ENCODE measurements at places on chromosomes 12 and 14. TPM values are rescaled to one million over a fixed set of nuclear protein-coding genes. Genes with fewer than 3 reads are reported as not detected.

DNA sequence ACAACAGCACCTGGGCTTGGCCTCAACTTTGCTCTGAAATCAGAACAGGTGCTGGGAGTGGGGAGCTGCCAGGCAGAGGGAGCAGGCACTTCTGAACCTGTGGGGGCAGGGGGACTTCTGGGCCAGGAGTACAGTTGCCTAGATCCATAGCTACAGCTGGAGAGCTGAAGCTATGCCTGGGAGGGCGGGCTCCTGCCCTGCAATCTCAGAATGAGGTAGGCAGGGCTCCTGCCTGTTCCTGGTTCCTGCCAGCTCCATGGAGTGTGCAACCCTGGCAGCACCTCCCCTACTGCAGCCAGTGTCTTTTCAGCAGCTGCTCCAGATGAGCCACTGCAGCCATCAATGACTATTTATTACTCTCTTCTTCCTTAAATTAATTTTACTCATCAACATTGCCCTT lies 62.1 kb upstream of the NAV3 start:
- no peaks in the 10 kb centered on the region for H3K27me3 ChIP-seq
- no peaks in the 10 kb centered on the region for H3K4me1 ChIP-seq
- no peak for DNase-seq
- H3K4me3 ChIP-seq = no peak overlapping the region
- no peaks in the 10 kb centered on the region for H3K36me3 ChIP-seq
- no peak overlapping the region for H3K27ac ChIP-seq

DBX2 gene
- not detected for total RNA-seq

LUM gene
- not detected for total RNA-seq

SLC5A8 gene
- total RNA-seq = not detected

PZP gene
- not detected for total RNA-seq

CIDEB gene
- 44.2 TPM for total RNA-seq

DNA sequence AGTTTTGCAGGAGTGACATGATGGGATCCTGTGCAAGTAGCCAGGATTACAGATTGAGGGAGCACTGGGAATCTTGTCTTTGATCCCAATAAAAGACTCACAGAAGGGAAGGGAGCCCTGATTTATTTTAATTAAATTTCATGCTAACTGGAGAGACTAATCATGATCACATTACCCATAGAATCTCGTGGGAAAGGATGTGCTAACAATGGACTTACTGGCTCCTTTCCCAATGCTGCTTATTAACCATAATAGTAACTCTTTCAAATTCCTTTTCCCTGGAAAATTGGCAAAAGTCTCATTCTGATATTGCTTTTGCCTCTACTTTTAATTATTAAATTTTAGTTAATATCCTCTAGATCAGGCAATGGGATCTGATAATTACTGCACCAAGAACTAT lies 174.8 kb upstream of the AVPR1A start:
- DNase-seq = no peak
- H3K36me3 ChIP-seq = no peaks in the 10 kb centered on the region
- no peak overlapping the region for H3K4me3 ChIP-seq
- no peak overlapping the region for H3K27ac ChIP-seq
- no peaks in the 10 kb centered on the region for H3K4me1 ChIP-seq

- H3K27me3 ChIP-seq = no peaks in the 10 kb centered on the region
- no peak for DNase-seq
- H3K27ac ChIP-seq = no peak overlapping the region
- peaks cover 10% of the 10 kb centered on the region for H3K36me3 ChIP-seq
Measured at GRCh38 chr14:96519970-96520369, 17.8 kb downstream of the PAPOLA start.

DNA sequence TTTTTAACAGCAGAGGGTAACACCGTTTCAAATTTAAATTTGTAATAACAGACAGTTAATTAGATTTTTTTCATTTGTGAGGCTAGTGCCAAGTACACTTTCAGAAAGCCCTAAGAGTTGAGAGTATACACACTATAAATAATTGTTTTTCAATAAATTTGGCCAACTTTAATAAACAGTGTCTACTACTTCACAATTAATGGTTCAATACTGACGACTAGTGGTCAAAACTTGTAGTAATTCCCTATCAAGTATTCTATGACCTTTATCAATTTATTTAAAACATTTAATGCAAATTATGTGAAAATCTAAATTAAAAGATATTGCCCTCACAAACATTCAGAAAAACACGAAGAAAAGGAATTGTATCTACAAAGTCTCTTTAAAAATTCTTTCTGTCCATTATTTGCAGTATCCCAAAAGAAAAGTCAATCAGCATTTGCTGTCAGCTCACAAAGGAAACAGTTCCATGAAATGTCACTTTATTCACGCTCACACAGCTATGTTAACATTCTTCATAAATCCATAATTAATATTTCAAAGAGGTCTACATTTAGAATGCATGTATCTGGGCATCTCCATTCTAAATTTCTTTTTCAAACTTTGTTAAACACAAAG lies 91.2 kb downstream of the CEP128 start:
- H3K4me1 ChIP-seq = no peaks in the 10 kb centered on the region
- peaks cover 3% of the 10 kb centered on the region for H3K36me3 ChIP-seq
- no peak overlapping the region for H3K27ac ChIP-seq
- no peaks in the 10 kb centered on the region for H3K27me3 ChIP-seq

DNA sequence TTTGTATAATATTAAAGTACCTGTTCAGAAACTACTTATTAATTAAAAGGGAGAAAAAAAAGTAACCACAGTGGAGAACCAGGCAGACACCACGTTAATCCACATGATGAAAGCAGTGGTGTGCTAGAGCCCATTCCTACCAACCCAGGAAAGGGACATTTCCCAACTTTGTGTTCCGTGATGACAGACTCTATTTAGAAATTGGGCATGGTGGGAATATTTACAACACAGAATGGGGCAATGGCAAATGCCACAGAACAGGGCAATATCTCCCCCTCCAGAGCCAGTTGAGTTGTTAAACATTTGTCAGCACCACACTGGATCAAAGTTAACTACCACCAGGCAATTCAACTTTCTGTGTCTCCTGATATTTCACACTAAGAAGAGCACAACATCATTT lies 1.2 kb upstream of the HIGD1C start:
- H3K4me1 ChIP-seq = no peaks in the 10 kb centered on the region
- no peak overlapping the region for H3K4me3 ChIP-seq
- no peak overlapping the region for H3K27ac ChIP-seq
- H3K36me3 ChIP-seq = no peaks in the 10 kb centered on the region
- DNase-seq = no peak

SPRING1 gene
- 31.8 TPM for total RNA-seq

- no peaks in the 10 kb centered on the region for H3K27me3 ChIP-seq
- no peak overlapping the region for H3K27ac ChIP-seq
- no peak overlapping the region for H3K4me3 ChIP-seq
Measured at GRCh38 chr14:32648434-32648833, 290.2 kb upstream of the NPAS3 start.

DNA sequence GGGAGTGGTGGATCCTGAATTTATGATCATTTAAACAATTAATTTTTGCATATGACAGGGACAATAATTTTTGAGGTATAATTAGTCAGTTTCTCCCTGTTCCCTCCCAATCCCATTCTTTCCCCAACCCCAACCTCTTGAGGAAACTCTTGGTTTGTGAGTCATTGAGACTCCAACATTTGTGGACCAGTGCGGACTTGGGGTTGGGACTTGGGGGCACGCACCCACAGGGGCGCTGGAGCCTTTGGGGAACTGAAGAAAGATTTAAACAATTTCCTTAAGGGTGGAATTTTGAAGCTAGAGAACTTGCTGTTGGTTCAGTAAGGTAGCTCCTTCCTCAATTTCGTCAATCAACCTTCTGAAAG lies 17.4 kb upstream of the PTGR2 start:
- H3K27ac ChIP-seq = no peak overlapping the region
- H3K36me3 ChIP-seq = no peaks in the 10 kb centered on the region
- DNase-seq = no peak
- H3K4me1 ChIP-seq = peaks cover 12% of the 10 kb centered on the region
- no peaks in the 10 kb centered on the region for H3K27me3 ChIP-seq
- no peak overlapping the region for H3K4me3 ChIP-seq
